Aorta (tissue), 5 donors: ENCODE measurements at places on chromosomes 3 and 15. TPM values are rescaled to one million over a fixed set of nuclear protein-coding genes. Genes with fewer than 3 reads are reported as not detected.

The PPP1R14D gene
- not detected for polyA plus RNA-seq

DNA sequence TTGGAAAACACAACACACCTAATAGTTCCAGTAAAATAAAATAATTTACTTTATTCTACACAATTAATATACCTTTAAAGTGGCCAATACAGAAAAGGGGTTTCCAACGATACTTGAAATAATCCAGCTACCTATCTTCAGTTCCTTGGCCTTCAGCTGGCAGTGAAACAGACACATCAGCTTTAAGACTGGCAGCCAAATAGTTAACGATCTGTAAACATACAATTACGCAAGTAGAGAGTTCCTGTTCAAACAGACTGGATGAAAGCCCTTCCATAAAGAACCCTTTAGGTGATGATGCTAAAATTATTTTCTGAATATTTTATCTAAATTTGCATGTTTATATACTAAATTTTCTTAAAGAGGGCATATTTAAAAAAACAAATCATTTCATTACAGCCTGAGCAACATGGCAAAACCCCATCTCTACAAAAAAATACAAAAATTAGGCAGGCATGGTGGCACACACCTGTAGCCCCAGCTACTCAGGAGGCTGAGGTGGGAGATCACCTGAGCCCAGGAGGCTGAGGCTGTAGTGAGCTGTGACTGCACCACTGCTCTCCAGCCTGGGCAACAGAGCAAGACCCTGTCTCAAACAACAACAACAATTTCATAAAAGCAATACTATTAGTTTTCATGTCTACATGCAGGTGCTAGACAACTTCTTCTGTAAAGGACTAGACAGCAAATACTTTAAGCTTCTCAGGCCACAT is 12.9 kb downstream of the DYNC1LI1 start:
- no peak overlapping the region for H3K27ac ChIP-seq
- H3K36me3 ChIP-seq, result no peaks in the 10 kb centered on the region
- no peaks in the 10 kb centered on the region for H3K27me3 ChIP-seq
- no peak overlapping the region for H3K4me3 ChIP-seq

GRCh38 chr3:59234884-59235633 is 185.2 kb upstream of the CFAP20DC start:
- no peak overlapping the region for H3K4me3 ChIP-seq
- no peak overlapping the region for H3K27ac ChIP-seq
- no peak for DNase-seq
- H3K4me1 ChIP-seq, result no peaks in the 10 kb centered on the region

- no peak overlapping the region for H3K27ac ChIP-seq
- H3K27me3 ChIP-seq, result no peaks in the 10 kb centered on the region
- no peak for DNase-seq
- H3K4me1 ChIP-seq, result no peaks in the 10 kb centered on the region
- H3K36me3 ChIP-seq, result no peaks in the 10 kb centered on the region
Observed at GRCh38 chr3:82462977-82463376, 701.5 kb upstream of the GBE1 start.

DNA sequence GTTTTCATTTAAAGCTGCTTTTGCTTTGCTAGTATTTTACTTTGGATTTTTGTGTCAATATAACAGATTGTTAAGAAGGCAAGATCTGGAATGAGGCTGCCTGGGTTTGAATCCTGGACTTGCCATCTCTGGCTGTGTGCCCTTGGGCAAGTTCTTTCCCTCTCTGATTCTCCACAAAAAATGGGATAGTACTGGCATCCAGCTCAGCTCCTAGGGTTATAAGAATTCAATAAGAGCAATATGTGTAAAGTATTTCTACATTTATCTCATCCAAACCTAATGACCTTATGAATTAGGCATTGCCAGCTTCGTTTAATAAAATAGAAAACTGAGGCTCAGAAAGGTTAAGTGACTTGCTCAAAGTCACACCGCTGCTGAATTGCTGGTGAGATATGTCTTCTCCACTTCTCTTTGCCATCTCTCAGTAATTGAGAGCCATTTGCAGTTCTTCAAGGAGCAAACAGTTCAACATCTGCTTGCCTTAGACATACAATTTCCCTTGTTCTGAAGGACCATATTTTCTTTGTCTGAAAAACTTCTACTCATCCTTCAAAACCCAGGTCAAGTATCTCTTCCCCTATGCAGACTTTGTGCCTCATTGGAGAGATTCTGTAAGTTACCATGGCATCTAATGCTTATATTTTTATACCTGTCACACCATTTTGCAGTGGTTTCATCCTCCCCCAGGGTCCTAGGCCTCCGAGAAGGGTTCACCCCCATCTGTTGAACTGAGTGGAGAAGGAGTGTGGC is 80.8 kb upstream of the TLE3 start:
- no peak overlapping the region for H3K4me3 ChIP-seq
- no peaks in the 10 kb centered on the region for H3K4me1 ChIP-seq
- H3K36me3 ChIP-seq, result no peaks in the 10 kb centered on the region
- H3K27me3 ChIP-seq, result no peaks in the 10 kb centered on the region
- no peak for DNase-seq

DNA sequence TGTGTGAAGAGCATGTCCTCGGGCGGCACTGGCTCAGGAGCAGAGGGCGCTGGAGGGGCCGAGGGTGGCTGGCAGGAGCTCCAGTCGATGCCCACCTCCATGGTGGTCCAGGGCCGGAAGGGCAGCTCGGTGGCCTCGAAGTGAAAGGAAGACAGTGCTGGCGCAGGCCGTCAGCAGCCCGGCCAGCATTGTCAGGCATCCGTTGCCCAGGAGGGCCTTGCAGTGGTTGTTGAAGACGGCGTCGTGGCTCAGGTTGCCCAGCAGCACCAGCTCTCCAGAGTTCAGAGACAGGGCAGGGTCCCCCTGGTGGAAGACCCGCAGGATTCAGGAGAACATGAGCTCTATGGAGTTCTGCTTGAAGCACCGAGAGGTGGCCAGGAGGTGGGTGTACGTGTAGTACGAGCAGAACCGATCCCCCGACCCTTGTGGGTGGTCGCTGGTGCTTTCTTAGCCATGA is 16.5 kb upstream of the SIAH2 start:
- no peaks in the 10 kb centered on the region for H3K36me3 ChIP-seq
- DNase-seq, result no peak
- no peaks in the 10 kb centered on the region for H3K27me3 ChIP-seq
- no peak overlapping the region for H3K27ac ChIP-seq
- no peak overlapping the region for H3K4me3 ChIP-seq
- H3K4me1 ChIP-seq, result no peaks in the 10 kb centered on the region
